ENCODE measurements at places on chromosomes 4 and X. TPM values are rescaled to one million over a fixed set of nuclear protein-coding genes. Genes with fewer than 3 reads are reported as not detected.

Gene USP27X
- 2.1 TPM for total RNA-seq

Gene PDHA2
- not detected for total RNA-seq

Gene EXOC1L
- not detected for total RNA-seq

DNA sequence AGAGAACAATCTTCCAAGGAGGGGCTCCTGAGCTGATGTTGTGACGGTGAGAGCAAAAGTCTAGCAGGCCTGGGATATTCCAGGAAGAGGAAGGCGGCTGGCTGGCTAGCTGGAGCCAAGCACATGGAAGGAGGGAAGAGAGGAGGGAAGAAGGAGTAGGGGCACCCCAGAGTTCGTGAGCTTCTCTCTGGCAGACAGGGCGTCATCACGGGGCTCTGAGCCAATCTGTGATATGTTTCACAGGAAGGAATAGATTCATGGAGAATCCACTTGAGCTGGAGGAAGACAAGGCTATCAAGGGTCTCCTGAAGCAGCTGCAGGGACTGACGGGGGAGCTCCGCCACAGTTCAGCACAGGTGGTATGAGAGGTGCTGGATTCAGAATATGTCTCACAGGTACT, 73.6 kb downstream of the DHRSX start:
- DNase-seq = no peak
- peaks cover 23% of the 10 kb centered on the region for H3K36me3 ChIP-seq
- H3K4me3 ChIP-seq = no peak overlapping the region
- H3K27me3 ChIP-seq = no peaks in the 10 kb centered on the region

- no peak overlapping the region for H3K27ac ChIP-seq
- no peaks in the 10 kb centered on the region for H3K4me1 ChIP-seq
- no peaks in the 10 kb centered on the region for H3K36me3 ChIP-seq
Observed at GRCh38 chr4:147950841-147951240, 219.0 kb downstream of the ARHGAP10 start.

- no peaks in the 10 kb centered on the region for H3K27me3 ChIP-seq
- H3K4me1 ChIP-seq = no peaks in the 10 kb centered on the region
- H3K36me3 ChIP-seq = no peaks in the 10 kb centered on the region
- H3K27ac ChIP-seq = no peak overlapping the region
- no peak for DNase-seq
Observed at GRCh38 chr4:34066126-34066525, 2178.2 kb downstream of the ARAP2 start.

- no peaks in the 10 kb centered on the region for H3K4me1 ChIP-seq
- no peak overlapping the region for H3K27ac ChIP-seq
- no peak for DNase-seq
Observed at GRCh38 chr4:23458054-23458453, 431.8 kb downstream of the PPARGC1A start.

DNA sequence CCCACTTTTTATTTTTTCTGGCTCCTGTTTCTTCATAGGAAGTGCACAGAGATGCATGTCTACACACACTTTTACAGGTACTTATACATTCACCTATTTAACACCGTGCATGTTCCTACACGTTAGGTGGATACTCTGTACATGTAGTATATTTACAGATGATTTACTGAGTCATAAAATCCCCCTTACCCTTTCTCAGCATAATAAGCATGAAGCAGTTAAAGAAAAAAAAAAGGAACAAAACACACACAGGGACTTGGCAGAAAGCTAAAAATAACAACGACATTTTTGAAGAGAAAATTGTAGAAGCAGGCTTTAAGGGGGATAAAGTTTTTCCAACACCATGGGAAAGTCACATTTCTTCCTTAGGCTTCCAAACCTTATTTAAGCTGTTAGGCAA, 96.4 kb upstream of the IQCM start:
- peak overlapping the region; percentile 48 for H3K27ac ChIP-seq
- H3K27me3 ChIP-seq = no peaks in the 10 kb centered on the region
- no peaks in the 10 kb centered on the region for H3K4me1 ChIP-seq
- no peaks in the 10 kb centered on the region for H3K36me3 ChIP-seq

GRCh38 chrX:147226801-147227200, 412.3 kb upstream of the CXorf51A start:
- H3K27ac ChIP-seq = no peak overlapping the region
- H3K4me1 ChIP-seq = no peaks in the 10 kb centered on the region
- no peaks in the 10 kb centered on the region for H3K27me3 ChIP-seq
- H3K4me3 ChIP-seq = no peak overlapping the region
- no peaks in the 10 kb centered on the region for H3K36me3 ChIP-seq
- DNase-seq = no peak

DNA sequence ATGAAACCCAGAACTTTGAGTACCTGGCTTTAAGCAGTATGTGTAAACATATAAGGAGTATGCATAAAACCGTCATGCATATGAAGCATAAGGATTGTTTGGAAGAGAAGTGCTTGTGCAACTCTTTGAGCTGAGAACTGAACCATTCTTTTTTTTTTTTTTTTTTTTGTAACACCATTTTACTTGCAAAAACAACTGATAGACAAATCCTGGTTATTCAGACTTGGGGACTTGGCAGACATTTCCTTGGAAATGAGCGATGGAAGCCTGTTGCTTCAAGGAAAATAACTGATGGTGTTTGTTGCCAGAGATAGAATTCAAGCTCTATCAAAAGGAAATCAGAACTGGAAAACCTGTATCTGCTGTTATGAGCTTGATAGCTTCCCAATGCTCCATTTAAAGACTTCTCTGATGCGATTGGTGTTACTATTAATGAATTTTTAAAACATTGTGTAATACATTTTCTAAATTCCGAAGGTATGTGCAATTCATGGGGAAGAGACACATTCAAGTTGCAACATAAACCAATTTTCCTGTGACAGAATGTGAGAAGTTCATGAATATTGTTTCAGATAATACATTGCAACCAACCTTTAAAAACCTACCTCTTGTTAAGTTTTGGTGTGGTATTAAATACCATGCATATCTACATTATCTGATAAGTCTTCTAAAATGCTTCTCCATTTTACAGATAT, 47.0 kb upstream of the FAT1 start:
- no peak for DNase-seq
- H3K4me1 ChIP-seq = no peaks in the 10 kb centered on the region
- no peak overlapping the region for H3K27ac ChIP-seq
- no peaks in the 10 kb centered on the region for H3K36me3 ChIP-seq

- no peak for DNase-seq
- no peaks in the 10 kb centered on the region for H3K4me1 ChIP-seq
- H3K36me3 ChIP-seq = no peaks in the 10 kb centered on the region
- no peak overlapping the region for H3K4me3 ChIP-seq
- H3K27me3 ChIP-seq = no peaks in the 10 kb centered on the region
- no peak overlapping the region for H3K27ac ChIP-seq
Observed at GRCh38 chr4:146170149-146170548, 5.4 kb upstream of the LSM6 start.

- H3K27ac ChIP-seq = no peak overlapping the region
- no peaks in the 10 kb centered on the region for H3K27me3 ChIP-seq
- H3K4me3 ChIP-seq = no peak overlapping the region
Observed at GRCh38 chr4:19254486-19254885, 997.2 kb upstream of the SLIT2 start.

- H3K27ac ChIP-seq = no peak overlapping the region
- no peak for DNase-seq
- H3K4me1 ChIP-seq = no peaks in the 10 kb centered on the region
- no peaks in the 10 kb centered on the region for H3K36me3 ChIP-seq
- H3K27me3 ChIP-seq = peaks cover 8% of the 10 kb centered on the region
Observed at GRCh38 chrX:53036149-53036548, 12.4 kb upstream of the GPR173 start.

DNA sequence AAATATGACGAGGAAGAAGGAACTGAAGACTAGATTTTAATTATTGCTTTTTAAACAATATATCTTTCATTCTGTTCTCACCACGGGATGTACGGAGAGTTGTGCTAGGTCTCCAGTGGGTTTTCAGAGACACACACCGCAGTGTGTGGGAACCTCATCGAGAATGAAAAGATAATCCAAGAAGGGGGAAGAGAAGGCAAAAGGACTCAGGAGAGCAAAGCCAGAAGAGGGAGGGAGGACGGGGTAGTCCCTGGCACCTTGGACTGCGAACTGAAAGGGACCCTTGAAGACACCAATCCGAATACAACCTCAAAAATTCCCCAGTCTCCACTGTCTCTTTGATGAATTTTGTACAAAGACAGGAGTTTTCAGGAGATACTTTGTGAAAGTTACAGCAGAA, 932 bp upstream of the LEF1 start:
- H3K27ac ChIP-seq = no peak overlapping the region
- DNase-seq = no peak
- no peaks in the 10 kb centered on the region for H3K36me3 ChIP-seq
- H3K27me3 ChIP-seq = peaks cover 88% of the 10 kb centered on the region
- H3K4me3 ChIP-seq = no peak overlapping the region
- H3K4me1 ChIP-seq = peaks cover 15% of the 10 kb centered on the region

- H3K27ac ChIP-seq = no peak overlapping the region
- H3K4me3 ChIP-seq = no peak overlapping the region
- no peak for DNase-seq
Observed at GRCh38 chrX:123121241-123121640, 62.8 kb upstream of the GRIA3 start.

GRCh38 chrX:29555465-29556091, 659.8 kb upstream of the MAGEB2 start:
- no peaks in the 10 kb centered on the region for H3K27me3 ChIP-seq
- no peak for DNase-seq
- no peak overlapping the region for H3K4me3 ChIP-seq
- H3K4me1 ChIP-seq = no peaks in the 10 kb centered on the region

- DNase-seq = no peak
- H3K36me3 ChIP-seq = no peaks in the 10 kb centered on the region
- H3K4me3 ChIP-seq = no peak overlapping the region
- H3K27ac ChIP-seq = peak overlapping the region; percentile 71
Observed at GRCh38 chr4:38489011-38489861, 174.8 kb upstream of the KLF3 start.

DNA sequence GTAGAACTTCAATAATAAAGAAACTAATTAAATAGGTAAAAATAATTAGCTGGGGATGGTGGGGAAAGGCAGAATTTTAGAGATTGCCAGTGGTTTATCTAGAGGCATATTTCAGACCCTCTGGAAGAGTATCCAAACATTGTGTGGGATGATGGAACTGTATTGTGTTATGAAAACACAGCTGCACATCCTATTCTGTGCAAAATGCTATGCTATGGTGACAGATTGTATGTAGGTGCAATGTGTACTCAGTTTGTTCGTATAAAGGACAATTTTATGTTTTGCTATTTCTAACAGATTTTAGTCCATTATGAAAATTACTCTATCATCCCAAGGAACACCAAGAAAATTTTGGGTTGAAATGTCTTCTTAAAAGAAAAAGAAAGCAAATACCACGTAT, 1054.7 kb downstream of the PDHA2 start:
- H3K4me3 ChIP-seq = no peak overlapping the region
- H3K36me3 ChIP-seq = no peaks in the 10 kb centered on the region

DNA sequence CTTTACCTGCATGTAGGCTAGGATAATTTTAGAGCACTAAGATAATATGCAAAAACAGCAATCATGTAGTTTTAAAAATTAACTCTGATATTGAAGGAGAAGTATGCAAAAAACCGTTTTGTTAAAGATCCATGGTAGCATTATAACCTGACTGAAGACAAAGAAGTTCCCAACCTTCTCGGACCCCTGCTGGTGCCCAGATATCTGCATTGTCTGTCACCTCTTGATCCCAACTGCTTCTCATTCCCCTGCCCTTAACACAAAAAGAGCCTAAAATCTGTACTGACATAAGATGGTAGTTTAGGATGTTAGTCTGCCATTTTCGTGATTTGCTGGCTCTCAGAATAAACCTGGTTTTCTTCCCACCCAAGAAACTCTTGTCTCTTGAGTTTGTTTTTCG, 61.5 kb upstream of the UCP1 start:
- DNase-seq = no peak
- no peak overlapping the region for H3K4me3 ChIP-seq
- H3K27me3 ChIP-seq = no peaks in the 10 kb centered on the region

DNA sequence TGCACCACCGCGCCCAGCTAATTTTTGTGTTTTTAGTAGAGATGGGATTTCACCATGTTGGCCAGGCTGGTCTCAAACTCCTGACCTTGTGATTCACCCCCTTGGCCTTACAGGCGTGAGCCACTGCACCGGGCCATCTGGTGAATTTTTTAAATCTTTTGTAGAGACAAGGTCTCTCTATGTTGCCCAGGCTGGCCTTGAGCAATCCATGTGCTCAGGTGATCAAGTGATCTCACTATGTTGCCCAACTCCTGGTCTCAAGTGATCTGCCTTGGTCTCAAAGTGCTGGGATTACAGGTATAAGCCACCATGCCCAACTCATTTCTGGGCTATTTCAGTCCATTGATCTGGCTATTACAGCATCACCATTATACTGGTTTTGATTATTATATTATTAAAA, 22.2 kb upstream of the GALNT7 start:
- H3K4me3 ChIP-seq = no peak overlapping the region
- H3K27ac ChIP-seq = no peak overlapping the region
- no peaks in the 10 kb centered on the region for H3K36me3 ChIP-seq
- no peaks in the 10 kb centered on the region for H3K27me3 ChIP-seq
- H3K4me1 ChIP-seq = no peaks in the 10 kb centered on the region

- H3K4me1 ChIP-seq = no peaks in the 10 kb centered on the region
- no peak for DNase-seq
- no peak within 1 kb of the TSS for H3K4me3 ChIP-seq
- H3K27ac ChIP-seq = no peak within 1 kb of the TSS
Observed at GRCh38 chrX:107448998-107449835, at the start of gene FRMPD3. Gene FRMPD3, plus strand, starts transcription at chrX:107449652. Its CDS starts 76,937 bp downstream, at chrX:107526589.

- no peak overlapping the region for H3K4me3 ChIP-seq
- DNase-seq = no peak
- no peaks in the 10 kb centered on the region for H3K4me1 ChIP-seq
- no peaks in the 10 kb centered on the region for H3K36me3 ChIP-seq
Observed at GRCh38 chr4:120858776-120859175, 63.8 kb downstream of the PRDM5 start.

GRCh38 chr4:158929939-158930638, 161.3 kb downstream of the FNIP2 start:
- H3K4me1 ChIP-seq = no peaks in the 10 kb centered on the region
- no peak for DNase-seq
- H3K27me3 ChIP-seq = no peaks in the 10 kb centered on the region
- H3K27ac ChIP-seq = no peak overlapping the region

DNA sequence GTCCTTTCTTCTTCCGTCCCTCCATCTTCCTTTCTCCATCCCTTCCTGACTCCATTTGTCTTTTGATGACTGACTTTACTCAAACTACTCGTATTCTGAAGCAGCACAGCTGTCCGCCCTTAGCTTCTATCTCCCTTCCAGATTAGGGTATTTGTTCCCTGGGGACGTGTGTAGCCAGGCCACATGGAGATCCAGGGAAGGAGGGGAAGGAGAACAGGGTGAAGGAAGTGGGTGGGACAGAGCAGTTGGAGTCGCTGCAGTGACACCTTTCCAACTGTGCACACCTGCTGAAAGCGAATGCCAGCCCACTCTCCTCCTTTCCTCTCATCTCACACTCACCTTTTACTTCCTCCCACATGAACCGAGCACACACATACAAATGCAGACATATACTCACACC, 323.8 kb downstream of the DCTD start:
- no peaks in the 10 kb centered on the region for H3K27me3 ChIP-seq
- H3K4me1 ChIP-seq = no peaks in the 10 kb centered on the region
- H3K27ac ChIP-seq = no peak overlapping the region
- no peak for DNase-seq
- H3K4me3 ChIP-seq = no peak overlapping the region
- no peaks in the 10 kb centered on the region for H3K36me3 ChIP-seq

- no peak overlapping the region for H3K27ac ChIP-seq
- DNase-seq = no peak
- no peaks in the 10 kb centered on the region for H3K36me3 ChIP-seq
- H3K4me3 ChIP-seq = no peak overlapping the region
- no peaks in the 10 kb centered on the region for H3K4me1 ChIP-seq
- H3K27me3 ChIP-seq = no peaks in the 10 kb centered on the region
Observed at GRCh38 chr4:108544481-108544880, 75.9 kb upstream of the RPL34 start.
